ENCODE measurements at places on chromosomes 6 and 20. TPM values are rescaled to one million over a fixed set of nuclear protein-coding genes. Genes with fewer than 3 reads are reported as not detected.

The EYA4 gene
- not detected for total RNA-seq

GRCh38 chr20:8305449-8305978 is 173.4 kb downstream of the PLCB1 start:
- H3K27me3 ChIP-seq: no peaks in the 10 kb centered on the region
- no peaks in the 10 kb centered on the region for H3K36me3 ChIP-seq
- H3K4me3 ChIP-seq: no peak overlapping the region
- peak; percentile 30 for DNase-seq
- H3K27ac ChIP-seq: no peak overlapping the region
- no peaks in the 10 kb centered on the region for H3K4me1 ChIP-seq

The BPIFA1 gene
- not detected for total RNA-seq

DNA sequence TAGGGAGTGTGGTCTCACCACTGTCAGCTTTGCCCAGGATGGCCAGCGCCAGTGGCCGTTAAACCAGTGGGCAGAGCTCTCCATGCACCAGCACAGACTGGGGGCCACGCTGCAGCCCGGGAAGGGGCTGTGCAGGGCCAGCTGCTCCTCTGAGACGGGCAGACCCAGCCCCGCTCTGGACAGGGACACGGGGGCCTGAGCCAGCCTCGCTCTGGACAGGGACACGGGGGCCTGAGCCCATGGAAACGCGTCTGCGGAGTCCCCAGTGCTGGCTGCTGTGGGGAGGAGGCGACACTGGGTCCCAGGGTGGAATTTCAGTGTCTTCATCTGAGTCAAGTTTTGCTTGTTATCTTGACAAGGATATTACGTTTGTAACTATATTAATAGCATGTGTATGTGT is 402.7 kb downstream of the CDH4 start:
- H3K4me1 ChIP-seq: no peaks in the 10 kb centered on the region
- H3K36me3 ChIP-seq: no peaks in the 10 kb centered on the region
- no peak for DNase-seq
- no peaks in the 10 kb centered on the region for H3K27me3 ChIP-seq

DNA sequence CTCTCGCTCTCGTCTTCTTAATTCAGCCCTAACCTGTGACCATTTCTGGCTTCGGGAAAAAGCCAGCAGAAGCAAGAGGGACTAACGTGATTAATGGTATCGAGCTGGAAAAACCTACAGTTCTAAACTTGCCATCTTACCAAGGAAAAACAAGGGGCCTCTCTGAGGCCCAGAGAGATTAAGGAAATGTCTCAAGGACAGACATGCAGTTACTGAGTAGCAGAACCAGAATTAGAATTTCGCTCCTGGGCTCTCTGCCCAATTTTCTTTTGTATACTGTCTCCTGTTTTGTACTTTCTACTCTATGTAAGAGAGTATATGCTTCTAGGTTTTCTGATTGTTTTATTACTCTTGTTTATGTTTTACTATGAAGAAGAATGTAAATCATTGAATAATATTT is 67.8 kb upstream of the LTV1 start:
- DNase-seq: no peak
- H3K27ac ChIP-seq: no peak overlapping the region
- no peaks in the 10 kb centered on the region for H3K4me1 ChIP-seq
- H3K27me3 ChIP-seq: no peaks in the 10 kb centered on the region
- no peaks in the 10 kb centered on the region for H3K36me3 ChIP-seq

The SNX14 gene
- 47.8 TPM for total RNA-seq

- H3K27me3 ChIP-seq: 0 out of 2 replicates have a peak, but pooled peaks cover 2% of the 10 kb centered on the region
- no peak overlapping the region for H3K4me3 ChIP-seq
- no peaks in the 10 kb centered on the region for H3K4me1 ChIP-seq
These were observed 9.8 kb downstream of the MAS1L start for GRCh38 chr6:29477923-29478450.

The RIN2 gene
- total RNA-seq: 8.5 TPM

DNA sequence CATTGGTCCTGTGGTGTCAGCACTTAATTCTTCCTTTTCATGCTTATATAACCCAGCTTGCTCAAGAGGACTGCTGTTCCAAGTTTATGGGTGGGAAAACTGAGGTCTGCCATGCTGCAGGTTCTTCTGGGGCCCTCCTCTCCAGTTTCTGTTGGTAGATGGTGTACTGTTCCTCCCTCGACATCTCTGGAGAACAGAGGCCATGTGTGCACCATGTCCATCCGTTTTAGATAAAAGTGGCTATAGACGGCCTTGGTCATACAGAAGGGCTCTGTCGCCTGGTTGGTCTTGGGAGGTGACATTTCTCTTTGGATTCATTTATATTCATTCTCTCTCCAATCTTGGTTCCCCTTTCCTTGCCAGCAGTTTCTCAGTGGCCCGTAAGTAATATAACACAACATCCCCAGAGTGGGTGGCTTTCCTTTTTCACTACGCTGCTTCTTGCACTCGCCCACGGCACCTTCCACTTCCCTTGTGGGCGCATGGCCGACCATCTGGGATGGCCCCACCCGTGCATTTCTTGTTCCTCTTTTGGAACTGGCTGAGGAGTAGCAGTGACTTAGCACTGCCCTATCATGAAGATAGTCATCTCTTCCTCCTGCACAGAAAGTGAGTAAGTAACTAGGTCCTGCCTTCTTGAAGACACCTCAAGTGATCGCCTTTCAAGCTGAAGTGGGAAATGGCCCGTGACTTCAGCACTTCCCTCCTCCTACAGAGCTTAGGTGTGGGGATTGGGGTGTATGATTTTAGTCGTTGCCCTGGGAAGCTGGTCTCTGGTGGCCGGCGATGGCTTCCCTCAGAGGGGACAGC is 94.2 kb downstream of the RREB1 start:
- H3K27me3 ChIP-seq: no peaks in the 10 kb centered on the region
- H3K36me3 ChIP-seq: peaks cover 38% of the 10 kb centered on the region

- H3K4me1 ChIP-seq: no peaks in the 10 kb centered on the region
- H3K4me3 ChIP-seq: no peak overlapping the region
- no peak for DNase-seq
These were observed 28.8 kb downstream of the OGFRL1 start for GRCh38 chr6:71317441-71317840.

The SLC12A5 gene
- total RNA-seq: 3.1 TPM

GRCh38 chr20:50242863-50243609 is 52.4 kb downstream of the CEBPB start:
- no peaks in the 10 kb centered on the region for H3K27me3 ChIP-seq
- H3K4me3 ChIP-seq: no peak overlapping the region
- H3K27ac ChIP-seq: no peak overlapping the region
- no peak for DNase-seq
- H3K4me1 ChIP-seq: no peaks in the 10 kb centered on the region
- H3K36me3 ChIP-seq: no peaks in the 10 kb centered on the region
